Right hindlimb (tissue), 1 donor: ENCODE measurements at places on chromosomes 12 and 14.
A peak's percentile ranks its signal among the peaks of the same experiment; 100 is the strongest.

GRCh38 chr12:117261247-117261646 is 71.0 kb upstream of the FBXO21 start:
- no peak for DNase-seq

DNA sequence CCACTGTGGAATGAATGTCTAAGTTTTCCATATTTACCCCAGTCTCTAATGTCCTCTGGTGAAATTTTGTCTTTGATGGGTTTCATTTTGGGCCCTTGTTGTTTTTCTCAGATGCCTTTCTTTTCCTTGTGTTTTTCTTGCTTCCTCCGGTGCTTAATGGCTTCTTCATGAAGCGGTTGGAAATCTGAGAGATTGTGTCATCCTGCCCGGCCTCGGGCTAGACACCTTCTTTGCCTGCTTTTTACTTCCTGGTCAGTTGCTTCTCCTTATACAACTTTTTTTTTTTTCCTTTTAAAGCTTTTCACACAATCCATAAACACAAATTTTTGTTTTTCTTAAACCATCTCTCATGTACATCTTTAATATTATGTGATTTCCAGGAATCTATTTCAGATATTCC is 7.1 kb downstream of the ETV6 start:
- DNase-seq = no peak

GRCh38 chr12:112018571-112019237 is 5.5 kb downstream of the ERP29 start:
- DNase-seq = no peak

GRCh38 chr14:64696355-64696857 is 7.8 kb upstream of the PLEKHG3 start:
- DNase-seq = no peak

DNA sequence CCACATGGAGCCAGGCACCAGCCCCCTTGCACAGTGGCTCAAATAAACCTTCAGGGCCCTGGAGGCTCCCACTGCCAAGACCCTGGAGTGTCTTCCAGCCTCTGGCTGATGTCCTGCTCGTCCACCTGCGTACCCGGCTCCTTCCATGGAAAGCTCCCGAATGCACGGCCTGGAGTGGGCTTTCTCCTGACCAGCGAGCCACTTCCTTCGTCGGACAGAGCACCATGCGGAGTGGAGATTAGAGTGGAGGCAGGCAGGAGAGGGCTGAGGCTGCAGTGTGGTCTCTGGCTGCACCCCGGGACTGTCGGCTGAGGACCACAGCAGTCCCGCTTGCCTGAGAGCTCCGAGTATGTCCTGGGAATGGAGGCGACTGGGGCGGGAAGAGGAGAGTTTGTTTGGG is 93.7 kb upstream of the SFSWAP start:
- DNase-seq = no peak

GRCh38 chr12:7499636-7500035 is 3.9 kb downstream of the CD163 start:
- DNase-seq = no peak

- no peak for DNase-seq
Measured at GRCh38 chr12:114783089-114783618, 99.2 kb upstream of the TBX3 start.

- no peak for DNase-seq
Measured at GRCh38 chr12:122032580-122032979, 10.9 kb downstream of the BCL7A start.

DNA sequence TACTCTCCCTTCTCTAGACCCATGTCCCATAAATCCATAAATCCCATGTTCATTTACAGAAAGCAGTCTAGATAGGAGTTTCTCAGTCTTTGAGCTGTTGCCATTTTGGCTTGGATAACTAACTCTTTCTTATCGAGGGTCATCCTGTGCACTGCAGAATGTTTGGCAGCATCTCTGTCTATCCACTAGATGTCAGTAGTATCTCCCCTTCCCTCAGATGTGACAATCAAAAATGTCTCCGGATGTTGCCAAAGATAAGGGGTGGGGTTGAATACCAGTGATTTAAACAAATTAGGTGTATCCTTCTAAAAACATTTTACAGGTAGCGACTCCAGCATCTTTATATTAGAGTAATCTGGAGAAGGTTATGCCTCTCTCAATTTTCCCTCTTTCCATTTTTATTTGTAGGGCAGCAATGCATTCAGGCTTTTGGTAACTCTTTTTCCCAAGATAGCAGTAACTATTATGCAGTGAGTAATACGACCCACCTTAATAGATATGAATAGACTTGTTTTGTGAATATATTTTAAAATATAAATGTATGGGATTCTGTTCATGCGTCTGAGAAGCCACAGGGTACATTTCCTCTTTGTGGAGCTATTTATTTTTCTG is 100.7 kb downstream of the LRRK2 start:
- no peak for DNase-seq

GRCh38 chr14:66141733-66142132 is 344.4 kb upstream of the CCDC196 start:
- DNase-seq = no peak

GRCh38 chr12:119397540-119397939 is 63.0 kb downstream of the CCDC60 start:
- DNase-seq = no peak

GRCh38 chr14:65164068-65164824 is 61.9 kb upstream of the MAX start:
- no peak for DNase-seq

DNA sequence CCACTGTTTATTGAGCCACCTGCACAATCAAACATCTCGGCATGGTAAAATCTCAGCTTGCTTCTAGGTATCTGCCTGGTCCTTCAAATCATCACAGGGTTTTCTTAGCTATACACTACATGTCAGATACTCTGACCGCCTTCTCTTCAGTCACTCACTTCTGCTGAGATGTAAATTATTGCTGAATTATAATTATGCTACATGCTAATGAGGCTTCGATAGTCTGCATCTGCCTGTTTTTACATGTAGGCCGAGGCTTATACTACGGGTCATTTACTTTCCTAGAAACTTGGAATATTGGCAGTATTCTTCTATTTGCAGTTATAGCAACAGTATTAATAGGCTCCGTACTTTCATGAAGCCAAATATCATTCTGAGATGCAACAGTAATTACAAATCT is 77.6 kb downstream of the SINHCAF start:
- DNase-seq = no peak

DNA sequence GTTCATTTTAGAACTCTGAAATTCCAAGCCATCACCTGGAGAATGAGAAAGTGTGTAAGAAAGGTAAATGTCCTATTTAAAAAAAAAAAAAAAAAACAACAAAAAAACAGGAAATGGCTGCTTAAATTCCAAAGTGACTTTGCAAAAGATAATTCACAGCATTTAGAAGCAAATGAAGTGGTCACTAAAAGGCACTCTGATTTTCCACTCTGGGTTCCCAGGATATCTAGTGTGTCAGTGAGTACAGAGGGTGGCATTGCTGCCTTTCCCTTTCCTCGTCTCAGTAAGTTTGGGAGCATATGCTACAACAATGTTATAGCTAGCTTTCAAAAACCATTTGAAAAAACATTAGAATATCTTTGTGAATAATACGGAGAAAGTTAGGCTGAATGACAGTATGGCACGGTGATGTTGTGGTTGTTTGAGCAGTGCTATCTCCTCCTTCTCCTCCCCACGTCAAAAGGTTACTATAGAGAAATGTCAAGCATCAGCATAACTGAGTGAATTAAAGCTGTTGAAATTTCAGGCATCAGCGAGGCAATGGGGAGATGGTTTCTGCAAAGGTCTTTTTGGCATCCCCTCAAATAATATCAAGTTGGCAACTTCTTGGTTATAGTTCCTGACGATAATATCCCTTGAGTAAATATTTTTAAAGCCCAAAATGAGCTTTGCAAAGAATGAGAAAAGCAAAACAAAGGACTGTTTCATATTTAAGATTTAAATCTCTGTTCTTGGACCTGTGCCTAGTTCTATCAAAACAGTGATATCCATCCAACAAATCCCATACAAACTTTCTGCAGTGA is 164.5 kb upstream of the E2F7 start:
- no peak for DNase-seq

GRCh38 chr12:14681190-14681589 is 15.2 kb downstream of the GUCY2C start:
- no peak for DNase-seq

- no peak for DNase-seq
Measured at GRCh38 chr14:60845523-60845922, 111.0 kb downstream of the MNAT1 start.

GRCh38 chr14:91059576-91060350 is 678 bp downstream of the RPS6KA5 start:
- DNase-seq = peak; percentile 59

GRCh38 chr14:31881531-31882310 is 195.4 kb upstream of the ARHGAP5 start:
- no peak for DNase-seq

- DNase-seq = no peak
Measured at GRCh38 chr14:53875324-53875897, 81.2 kb downstream of the BMP4 start.

DNA sequence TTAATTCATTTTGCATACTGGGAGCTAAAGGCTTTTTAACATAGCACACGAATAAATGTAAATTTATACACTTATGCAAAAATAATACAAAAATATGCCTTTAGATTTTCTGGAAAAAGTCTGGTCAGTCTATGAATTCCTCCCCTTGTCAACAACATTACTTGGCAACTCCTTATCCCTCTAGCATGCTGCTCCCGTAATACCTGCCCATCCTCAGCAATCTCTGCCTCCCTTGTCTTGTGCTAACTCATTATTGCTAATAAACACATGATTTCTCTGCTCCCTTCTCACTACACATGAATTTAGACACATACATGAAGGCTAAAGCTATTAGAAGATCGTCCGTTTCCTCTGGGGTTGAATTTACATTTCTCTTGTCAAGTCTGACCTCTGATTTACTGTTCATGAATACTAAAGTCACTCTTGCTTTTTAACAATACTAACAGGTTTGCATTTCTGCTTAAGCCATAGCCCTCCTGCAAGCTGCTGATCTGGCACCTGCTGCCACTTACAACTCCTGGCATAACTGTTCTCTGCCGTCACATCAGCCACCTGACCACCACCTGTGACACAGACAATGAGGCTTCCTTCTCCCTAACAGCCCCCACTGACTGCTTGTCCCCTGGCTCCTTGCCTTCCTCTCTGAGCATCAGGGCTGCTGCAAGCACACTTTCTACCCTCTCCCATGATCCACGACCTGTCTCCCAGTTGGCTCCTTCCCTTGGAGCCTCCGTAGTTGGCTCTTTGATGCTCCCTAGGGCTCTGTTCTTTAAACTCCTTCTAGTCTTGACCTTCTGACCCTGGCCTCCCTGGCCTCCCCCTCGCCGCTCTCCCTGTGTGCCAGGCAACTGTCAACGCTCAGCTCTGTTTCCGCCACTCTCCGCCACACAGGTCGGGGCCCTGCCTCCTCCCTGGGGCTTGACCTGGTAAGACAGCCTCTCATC is 177.6 kb downstream of the CALM1 start:
- DNase-seq = no peak

DNA sequence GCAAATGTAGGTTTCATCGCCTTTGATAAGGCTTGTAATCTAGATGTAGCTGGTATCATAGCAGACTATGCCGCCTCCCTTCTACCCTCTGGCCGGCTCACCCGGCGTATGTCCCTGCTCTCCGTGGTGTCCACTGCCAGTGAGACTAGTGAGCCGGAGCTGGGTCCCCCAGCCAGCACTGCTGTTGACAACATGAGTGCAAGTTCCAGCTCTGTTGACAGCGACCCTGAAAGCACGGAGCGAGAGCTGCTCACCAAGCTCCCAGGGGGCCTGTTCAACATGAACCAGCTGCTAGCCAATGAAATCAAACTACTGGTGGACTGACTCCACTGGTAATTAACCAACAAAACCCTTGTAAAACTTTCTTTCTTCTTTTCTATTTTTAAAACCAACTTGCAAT is 49.0 kb upstream of the A2ML1 start:
- DNase-seq = no peak

DNA sequence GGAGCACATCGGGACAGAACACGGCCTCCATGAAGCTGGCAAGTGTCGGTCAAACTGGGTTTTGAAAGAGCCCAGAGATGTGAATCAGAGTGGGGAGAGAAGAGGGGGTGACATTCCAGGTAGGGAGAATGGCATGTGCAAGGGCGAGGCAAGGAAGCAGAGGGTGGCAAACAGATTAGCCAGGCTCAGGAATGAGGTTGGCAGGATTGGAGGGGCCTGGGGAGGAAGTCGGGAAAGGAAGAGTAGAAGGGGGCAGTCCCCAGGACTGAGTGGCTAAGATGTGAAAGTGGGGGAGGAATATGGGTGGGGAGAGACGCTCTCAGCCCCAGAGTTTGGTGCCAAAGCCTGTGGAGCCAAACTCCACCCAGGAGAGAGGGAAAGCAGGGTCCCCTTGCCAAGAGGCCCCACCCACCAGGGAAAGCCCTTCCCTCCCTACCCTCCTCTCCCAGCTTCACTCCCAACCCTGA is 5.5 kb upstream of the HDAC7 start:
- DNase-seq = peak; percentile 60

DNA sequence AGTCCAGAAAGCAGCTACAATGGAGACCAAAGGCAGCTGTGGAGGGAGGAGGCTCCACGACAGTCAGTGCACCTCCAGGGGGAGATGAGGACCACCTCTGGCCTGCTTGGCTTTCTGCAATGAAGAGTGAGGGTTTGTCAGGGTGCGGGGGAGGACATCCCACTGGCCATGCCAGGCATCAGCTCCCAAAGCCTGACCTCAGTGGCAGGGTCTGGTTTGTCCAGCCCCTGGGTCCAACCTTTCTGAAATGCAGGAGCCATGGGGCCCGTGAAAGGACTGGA is 35.2 kb downstream of the SLC6A12 start:
- DNase-seq = no peak

DNA sequence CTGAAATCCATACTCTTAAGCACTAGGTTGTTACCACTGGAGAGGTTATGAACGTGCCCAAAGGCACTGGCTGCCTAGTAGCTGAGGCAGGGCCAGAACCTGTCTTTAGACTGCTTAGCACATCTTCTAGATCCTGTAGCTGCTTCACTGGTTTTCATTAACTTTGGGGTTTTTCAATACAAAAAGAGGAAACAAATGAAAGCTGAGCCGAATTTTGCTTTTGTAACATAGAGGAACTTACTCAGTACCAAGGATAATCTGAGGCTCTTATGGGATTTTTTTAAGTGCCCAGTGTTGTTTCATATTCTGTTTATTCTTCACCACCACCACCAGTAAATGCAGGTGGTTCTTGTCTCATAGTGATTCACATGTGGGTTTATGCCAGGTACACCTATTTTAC is 396.1 kb downstream of the RAD51B start:
- DNase-seq = no peak

- no peak for DNase-seq
Measured at GRCh38 chr12:111201036-111201435, 167.9 kb downstream of the PHETA1 start.

- no peak for DNase-seq
Measured at GRCh38 chr12:27243006-27243405, 1.1 kb upstream of the STK38L start.
